ENCODE measurements at places on chromosomes 4 and X. TPM values are rescaled to one million over a fixed set of nuclear protein-coding genes. Genes with fewer than 3 reads are reported as not detected.

SPARCL1 gene
- 0.71 TPM for total RNA-seq

XG gene
- total RNA-seq: not detected

IGFBP7 gene
- total RNA-seq: 0.29 TPM

DNA sequence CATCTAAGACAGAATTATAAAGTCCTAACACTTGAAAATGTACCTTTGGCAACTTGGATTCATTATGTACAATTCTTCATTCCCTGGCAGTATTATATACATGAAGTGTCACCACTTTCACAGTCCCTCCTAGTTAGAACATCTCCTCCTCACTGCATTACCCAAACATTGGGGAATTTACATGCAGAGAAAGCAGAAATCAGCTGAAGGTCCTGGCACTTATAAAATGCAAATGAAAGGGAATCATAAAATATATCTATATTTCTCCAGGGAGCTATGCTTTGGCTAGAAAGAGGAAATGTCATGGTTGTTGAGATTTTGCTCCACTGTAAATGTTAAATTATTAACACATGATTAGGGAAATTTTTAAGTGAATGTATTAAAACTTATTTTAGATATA is 835.6 kb upstream of the SLIT2 start:
- no peak for DNase-seq

GRCh38 chr4:122715221-122715620 is 17.3 kb upstream of the BBS12 start:
- no peak for DNase-seq

GRCh38 chr4:1986578-1987210 is 22.1 kb downstream of the NELFA start:
- no peak for DNase-seq

DNA sequence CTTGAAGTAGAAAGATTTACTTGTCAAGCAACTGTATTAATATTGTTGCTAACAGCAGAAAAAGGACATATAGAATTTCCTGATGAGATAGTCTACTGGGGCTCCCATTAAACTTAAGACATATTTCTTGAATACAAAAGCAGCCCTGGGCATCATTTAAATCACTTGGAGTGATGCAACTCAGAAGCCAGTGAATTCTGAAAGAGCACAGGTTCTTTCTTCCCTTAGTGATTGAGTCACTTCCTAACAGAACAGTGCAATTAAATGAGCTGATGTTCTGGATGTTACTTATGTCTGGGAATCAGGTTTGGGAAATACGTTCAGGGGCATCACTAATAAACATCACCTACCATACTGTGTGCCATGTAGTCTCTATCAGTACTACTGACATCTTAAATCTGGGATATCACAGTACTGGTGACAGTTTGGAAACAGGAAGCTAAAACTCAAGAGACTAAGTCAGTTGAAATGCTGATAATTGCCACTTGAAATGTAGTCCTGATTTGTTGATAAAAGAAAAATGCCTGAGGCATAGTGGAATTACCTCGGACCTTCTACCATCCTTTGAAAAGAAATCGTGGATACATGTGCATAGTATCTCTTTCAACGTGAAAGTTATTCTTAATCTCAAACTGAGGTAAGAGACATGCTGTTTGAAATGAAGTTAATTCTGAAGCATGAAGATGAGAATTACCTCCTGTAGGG is 249.2 kb upstream of the GPRIN3 start:
- no peak for DNase-seq

- no peak for DNase-seq
Measured at GRCh38 chrX:16134936-16135335, 11.6 kb downstream of the GRPR start.

DNA sequence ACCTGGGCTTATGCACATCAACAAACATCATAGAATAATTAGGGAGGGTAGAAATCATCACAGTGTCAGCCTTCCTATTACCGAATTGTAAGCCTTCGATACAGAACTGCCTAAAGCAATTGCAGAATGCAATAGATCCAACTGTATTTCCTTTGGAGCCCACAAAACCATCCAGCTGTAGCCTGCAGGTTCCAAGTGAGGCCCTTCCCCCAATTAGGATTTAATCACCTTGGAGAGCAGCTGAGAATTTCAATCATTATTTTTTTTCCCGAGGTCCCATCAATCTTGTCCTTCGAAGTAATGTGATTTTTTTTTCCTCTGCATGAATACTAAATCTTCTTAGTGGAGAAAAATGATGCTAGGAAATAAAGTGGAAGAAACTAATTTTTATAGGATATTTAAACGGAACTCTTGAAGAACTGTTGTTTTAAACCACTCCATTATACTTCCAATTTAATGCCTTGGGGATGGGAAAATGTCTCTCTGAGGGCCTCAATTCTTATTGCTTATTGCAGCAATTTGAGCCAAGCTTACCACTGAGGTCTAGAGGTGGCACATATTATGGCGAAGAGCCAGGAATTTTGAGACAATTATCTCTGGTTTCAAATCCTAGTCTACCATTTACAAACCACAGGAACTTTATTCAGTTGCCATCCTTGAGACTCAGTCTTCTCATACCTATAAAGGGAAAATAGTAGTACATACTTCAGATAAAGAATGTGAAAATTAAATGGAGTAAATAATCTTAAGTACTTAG is 953.4 kb upstream of the IGFBP7 start:
- DNase-seq: no peak

GRCh38 chr4:1277667-1278665 is 11.7 kb upstream of the MAEA start:
- no peak for DNase-seq

GRCh38 chr4:2334826-2335728 is 73.2 kb upstream of the MXD4 start:
- no peak for DNase-seq

DNA sequence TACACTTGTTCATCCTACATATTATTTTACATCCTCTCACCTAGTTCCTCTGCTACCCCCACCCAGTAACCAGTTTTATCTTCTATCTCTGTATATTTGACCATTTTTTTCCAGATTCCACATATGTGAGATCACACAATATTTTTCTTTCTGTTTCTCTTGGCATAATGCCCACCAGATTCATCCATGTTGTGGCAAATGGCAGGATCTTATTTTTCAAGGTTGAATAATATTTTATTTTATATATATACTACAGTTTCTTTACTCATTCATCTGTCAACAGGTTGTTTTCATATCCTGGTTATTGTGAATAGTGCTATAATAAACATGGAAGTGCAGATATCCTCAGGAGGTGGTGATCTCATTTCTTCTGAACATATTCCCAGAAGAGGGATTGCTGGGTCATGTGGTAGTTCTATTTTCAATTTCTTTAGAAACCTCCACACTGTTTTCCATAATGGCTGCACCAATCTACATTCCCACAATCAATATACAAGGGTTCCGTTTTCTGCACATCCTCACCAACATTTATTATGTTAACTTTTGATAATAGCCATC is 48.2 kb downstream of the THAP9 start:
- DNase-seq: no peak

GRCh38 chrX:154046940-154047610 is 27.4 kb upstream of the IRAK1 start:
- no peak for DNase-seq
